ENCODE measurements at places on chromosomes 3 and 15.

DNA sequence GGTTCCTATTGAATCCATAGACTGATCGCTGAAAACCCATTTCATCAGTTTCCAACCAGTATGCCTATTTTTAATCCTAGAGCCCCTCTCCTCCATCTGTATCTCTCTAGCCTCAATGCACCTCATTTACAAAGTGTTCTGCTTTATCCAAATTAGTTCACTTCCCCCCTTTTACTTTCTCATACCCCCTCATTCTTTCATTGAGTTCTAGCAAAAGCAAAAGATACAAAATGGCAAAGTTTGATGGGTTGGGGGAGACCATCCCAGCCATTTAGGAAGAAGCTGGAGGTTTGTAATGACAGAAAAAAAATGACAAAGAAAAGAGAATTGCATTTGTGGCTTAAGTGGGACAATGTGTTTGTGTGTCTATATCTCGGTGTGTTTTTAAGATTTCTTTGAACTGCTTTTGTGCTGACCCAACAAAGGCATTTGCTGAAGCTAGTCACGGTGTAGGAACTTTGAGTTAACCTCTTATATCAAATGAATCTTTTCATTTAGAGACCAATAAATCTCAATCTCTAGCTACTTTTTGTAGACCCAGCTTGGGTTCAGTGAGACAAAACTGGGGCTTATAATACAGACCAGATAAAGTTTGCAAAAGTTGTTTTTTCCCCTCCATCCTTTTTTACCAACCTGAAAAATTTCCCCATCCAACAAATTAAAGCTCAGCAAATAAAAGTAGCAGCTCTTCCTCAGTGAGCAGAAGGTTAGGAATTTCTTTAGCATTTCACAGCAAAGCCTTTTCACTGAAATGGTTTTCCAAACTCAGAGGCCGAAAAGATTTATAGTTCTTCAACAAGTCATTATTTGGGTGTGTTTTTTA, 18.7 kb downstream of the NR2F2 start:
- no peak for DNase-seq

- DNase-seq = no peak
These were observed 732.8 kb upstream of the GOLIM4 start for GRCh38 chr3:168828536-168828935.

DNA sequence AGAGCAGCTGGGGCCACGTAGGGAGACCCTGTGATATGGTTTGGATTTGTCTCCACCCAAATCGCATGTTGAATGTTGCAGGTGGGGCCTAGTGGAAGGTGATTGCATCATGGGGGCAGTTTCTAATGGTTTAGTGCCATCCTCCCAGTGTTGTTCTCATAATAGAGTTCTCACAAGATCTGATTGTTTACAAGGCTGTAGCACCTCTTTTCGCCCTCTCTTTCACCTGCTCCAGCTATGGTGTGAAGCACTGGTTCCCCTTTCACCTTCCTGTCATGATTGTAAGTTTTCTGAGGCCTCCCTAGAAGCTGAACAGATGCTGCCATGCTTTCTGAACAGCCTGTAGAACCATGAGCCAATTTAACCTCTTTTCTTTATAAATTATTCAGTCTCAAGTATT, 198.9 kb upstream of the CBLB start:
- DNase-seq = no peak

- DNase-seq = no peak
These were observed 3.7 kb upstream of the SLC9C1 start for GRCh38 chr3:112297714-112298113.

- no peak for DNase-seq
These were observed 1.7 kb downstream of the EPB42 start for GRCh38 chr15:43218908-43219706.

GRCh38 chr15:93121973-93122910, 33.2 kb upstream of the RGMA start:
- no peak for DNase-seq

DNA sequence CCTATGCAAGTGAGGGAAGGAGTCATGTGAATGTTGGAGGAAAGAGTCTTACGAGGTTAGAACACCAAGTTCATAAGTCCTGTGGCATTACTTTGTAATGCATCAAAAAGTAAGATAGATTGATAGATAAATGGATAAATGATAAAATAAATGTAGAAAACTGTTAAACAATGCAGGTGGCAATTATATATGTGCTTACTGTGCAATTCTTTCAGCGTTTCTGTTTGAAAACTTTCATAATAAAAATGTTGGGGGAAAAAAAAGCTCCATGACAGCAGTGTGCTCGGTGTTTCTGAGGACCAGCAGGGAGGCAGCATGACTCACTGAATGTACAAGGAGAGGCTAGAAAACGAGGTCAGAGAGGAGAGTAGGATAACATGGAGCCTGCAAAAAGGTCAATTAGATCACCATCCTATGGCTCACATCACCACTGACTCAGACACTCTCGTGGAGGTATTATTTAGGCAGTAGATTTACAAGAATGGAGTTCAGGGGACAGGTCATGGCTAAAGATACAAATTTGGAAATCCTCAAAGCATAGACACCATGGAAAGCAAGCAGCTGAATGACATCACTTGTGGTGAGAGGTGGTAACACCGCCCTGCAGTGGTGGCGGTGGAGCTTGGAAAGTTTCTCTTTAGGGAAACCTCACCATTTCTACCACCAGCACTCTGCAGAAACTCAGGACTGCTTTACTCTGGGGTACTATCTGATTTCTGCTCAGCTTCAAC, 219.8 kb downstream of the CTNNB1 start:
- no peak for DNase-seq

- no peak for DNase-seq
These were observed 21.5 kb downstream of the LARS2 start for GRCh38 chr3:45409921-45410320.

DNA sequence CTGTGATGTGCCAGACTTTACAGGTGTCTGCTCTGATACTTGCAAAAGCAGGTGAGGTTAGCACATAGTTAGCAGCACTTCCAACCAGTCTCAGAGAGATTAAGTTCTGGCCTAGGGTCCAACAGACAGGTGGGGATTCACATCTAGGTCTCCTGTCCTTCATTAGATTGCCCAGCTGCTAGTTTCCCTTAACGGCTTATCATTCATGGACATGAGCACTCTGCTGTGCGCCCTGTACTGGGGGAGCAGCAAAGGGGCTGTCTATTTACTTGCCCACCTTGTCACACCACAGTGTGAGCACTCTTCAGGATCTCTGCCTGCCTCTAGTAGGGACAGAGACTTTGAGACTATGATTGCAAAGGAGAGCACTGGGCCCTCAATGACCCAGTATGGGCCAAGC, 8.7 kb downstream of the SPSB4 start:
- no peak for DNase-seq

DNA sequence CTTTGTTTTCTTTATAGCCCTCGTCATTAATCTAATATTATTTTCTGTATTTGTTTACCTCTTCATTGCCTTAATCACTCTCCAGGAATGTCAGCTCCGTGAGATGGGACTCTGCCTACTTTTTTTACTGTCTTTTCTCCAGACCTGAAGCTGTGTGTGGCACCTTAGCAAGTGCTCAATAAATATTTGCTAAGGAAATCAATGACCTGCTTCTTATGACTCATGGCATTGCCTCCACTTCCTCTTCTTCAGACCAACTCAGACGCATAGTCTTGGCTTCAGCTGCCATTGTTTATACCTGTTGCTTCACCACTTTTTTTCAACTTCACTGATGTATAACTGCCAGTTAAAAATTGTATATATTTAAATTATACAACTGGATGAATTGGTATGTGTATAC, 218.5 kb upstream of the CMC1 start:
- DNase-seq = no peak

- DNase-seq = no peak
These were observed 20.6 kb downstream of the MYH15 start for GRCh38 chr3:108489776-108490175.

DNA sequence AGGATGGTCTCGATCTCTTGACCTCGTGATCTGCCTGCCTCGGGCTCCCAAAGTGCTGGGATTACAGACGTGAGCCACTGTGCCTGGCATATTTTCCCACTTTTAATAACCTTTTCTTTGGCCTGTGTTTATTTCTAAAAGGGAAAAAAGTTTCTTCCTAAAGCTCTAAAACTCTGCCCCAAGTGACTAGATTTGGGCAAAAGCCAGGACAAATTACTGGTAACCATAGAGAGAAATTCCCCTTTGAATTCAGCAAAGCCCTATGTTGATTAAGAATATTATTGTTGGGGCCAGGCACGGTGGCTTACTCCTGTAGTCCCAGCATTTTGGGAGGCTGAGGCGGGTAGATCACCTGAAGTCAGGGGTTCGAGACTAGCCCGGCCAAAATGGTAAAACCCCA, 11.5 kb upstream of the TRPM7 start:
- DNase-seq = no peak

GRCh38 chr15:42373274-42373673, 14.0 kb downstream of the CAPN3 start:
- DNase-seq = no peak

- no peak for DNase-seq
These were observed 285.2 kb upstream of the TLE3 start for GRCh38 chr15:70382762-70383458.

DNA sequence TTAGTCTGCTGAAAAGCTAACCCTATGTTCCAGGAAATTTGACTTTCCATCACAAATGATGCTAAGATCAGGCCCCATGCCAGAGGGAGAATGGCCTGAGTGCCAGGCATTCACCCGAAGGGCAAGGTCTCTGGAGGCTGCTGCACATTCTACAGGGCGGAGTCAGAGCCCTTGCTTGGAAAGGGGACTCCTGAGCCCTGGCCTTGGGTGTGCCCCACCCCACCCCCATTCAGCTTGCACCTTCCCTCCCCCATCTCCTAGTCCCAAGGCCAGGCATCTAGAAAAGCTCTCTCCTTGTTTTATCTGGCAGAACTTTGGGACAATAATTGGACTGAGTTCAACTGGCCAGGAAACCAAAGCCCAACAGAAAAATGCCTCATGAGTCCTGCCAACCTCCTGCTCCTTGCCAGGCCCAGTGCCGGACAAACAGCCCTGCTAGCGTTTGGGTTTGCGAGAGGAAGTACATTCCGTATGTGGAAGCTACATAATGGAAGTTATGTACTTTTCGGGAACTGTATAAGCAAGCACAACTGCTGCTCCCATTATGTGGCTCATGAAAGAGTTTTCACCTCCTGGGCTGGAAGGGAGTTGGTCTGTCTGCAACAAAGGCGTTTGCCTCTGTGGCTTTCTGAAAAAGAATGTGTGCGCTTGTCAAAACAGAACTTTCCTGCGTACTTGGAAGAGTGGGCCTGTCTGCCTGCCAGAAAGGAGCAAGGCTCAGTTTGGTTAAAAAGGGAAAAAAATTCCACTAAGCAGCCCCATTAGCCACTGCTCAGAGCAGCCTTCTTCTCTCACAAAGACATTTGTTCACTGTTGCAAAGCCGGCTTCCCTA, 321.5 kb upstream of the CTNNB1 start:
- DNase-seq = no peak

GRCh38 chr15:59170295-59171066, 36.2 kb upstream of the LDHAL6B start:
- peak; percentile 93 for DNase-seq

- DNase-seq = no peak
These were observed 404.7 kb downstream of the SOX2 start for GRCh38 chr3:182116386-182116785.

GRCh38 chr3:125645616-125646015, 50.3 kb upstream of the OSBPL11 start:
- no peak for DNase-seq

DNA sequence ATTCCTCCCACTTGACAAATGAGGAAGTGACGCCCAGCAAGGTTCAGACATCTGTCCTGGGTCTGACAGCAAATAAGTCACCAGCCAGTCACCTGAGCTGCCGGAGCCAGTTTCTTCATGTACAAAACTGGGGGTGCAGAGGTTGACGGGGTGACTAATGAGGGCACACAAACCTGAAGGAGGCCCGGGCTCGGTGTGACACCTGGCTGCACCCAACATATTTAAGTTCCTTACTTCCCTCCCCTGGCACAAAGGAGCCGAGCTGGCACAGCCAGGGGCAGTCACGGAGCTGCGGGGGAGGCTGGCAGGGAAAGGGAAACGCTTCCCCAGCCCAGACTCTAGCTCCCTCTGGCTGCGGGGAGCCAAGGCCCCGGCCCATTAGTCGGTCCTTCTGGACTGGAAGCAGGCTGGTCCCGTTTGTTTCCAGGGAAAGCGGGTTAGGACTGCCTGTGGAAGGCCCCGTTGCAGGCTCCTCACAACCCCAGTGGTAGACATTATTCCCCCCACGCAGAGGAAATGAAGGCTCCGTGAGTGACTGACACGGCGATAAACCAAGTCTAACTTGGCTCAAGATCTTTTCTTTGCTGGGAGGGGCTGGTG, 2.3 kb downstream of the FBXL22 start:
- DNase-seq = no peak

DNA sequence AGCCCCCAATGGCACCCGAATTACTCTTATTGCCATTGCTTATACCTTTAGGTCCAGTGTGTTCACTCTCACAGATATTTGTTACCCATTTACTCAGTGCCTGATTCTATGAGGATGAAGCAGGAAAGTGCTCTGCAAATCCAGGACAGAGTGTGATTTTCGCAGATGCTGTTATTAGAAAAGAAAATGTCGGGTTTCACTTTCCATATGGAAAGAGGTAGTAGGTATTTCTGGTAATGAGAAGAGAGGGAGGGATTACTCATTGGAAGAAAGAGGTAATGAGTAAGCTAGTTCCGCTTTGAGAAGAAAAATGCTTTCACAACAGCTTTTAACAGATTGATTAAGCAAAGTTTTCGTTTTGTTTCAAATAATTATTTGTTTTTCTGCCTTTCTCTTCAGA, 336.3 kb upstream of the CFAP20DC start:
- no peak for DNase-seq

DNA sequence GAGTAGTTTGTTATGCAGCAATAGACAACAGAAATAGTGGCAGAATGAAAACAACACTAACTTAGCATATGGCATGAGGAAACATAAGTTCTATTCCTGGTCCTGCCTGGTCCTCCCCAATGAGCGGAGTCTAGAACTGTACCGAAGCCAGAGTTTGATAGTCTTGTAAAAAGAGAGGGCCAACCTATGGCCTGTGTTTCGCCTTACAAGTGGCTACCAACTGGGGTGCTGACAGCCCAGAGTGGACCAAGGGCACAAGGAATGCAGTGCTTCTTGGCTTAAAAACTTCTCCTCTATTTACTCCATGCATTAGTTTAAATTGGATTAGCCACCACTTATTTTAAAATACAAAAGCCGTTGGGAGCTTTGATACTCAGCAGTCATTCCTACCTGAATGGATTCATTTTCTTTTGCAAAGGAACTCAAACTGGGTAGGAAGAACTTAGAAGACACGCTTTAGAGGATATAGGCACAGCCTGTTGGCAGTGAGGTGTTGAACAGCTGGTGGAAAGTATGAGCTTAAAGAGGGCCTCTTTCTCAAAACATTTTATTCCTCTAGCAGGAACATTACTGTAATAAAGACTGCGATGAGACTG, 302.9 kb downstream of the PLCL2 start:
- DNase-seq = no peak

DNA sequence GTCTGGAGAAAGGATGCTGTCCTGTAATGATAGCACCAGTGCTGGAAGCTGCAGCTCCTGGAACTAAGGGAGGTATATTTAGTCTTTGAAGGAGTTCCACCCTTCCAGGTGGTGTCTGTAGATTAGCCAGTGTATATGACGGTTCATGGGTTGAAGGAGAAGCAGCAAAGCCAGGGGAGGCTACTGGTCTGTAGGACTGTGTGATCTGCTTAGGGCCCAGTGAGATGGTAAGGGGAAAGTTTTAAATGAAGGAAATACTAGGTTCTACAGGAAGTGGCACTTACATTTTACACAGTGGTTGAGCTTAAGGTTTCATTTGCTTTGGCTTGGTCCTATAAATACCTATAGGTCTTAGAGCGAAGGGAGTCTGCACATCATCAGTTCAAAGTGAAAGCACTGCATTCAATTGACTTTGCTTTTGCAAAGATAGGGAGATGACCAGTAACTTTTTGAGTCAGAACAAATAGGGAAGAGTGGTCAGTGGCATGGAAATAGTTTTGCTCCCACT, 5.6 kb downstream of the SLC25A38 start:
- no peak for DNase-seq

All from fibroblast of skin of left quadriceps (primary cell).